NCI-H187 (cell line): ENCODE measurements at places on chromosomes 11 and 22.

DNA sequence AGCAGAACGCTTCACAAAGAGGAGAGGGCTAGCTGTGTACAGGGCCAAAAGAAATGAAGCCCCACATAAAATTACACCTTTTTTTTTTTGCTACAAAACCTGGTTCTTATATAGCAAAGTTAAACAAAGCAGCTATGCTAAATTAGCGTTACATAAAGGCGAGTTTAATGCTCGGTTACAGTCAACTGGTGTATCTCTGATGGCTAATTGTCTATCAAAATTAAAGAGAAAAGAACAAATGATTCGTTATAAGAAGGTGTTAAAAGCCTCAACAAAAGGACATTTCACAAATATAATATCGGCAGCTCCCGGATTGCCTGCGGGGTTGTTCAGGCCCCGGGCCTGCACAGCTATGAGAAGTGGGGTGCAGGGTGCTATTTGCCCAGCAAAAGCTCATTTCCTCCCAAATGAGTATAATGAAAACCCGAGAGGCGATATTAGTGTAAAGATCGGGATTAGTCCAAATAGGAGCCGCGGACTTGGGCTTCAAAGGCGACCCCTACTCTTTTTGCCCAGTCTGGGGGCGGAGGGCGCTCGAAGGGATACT lies 13.3 kb upstream of the PAX6 start:
- no peak for DNase-seq

DNA sequence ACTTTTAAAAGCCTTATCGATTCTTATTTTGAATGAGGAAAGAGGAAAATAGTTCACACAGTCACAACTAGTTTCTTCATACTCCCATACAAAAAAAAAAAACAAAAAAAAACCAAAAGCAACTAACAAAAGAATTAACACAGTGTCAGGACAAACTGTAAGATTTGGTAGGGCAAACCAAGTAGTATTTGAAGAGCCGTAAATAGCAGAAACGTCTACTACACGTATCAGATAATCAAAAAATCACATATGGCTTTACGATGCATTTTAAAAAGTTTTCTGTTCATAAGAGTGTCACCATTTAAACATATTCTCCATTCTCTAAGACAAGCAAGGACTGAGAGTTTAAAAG lies 2.3 kb downstream of the PICALM start:
- no peak for DNase-seq

- DNase-seq, result no peak
These were observed 5.9 kb upstream of the PEX26 start for GRCh38 chr22:18071968-18072310.

DNA sequence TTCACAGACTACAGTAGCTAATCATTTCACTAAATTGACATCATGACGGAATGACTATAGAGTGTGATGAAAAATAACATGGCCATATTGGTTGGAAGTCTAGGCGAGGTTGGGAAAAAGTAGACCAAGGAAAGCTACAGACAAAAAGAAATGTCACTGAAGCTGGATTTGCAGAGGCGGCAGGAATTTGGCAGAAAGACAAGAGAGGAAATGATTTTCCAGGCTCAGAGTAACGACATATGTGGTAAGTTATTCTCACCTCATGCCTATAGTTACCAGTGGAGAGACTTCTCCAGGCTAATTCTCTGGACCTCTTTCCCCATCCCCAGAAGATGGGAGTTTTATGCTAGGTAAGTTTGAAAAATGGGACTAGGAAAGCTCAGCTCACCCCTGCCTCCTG lies 1005.8 kb upstream of the CCDC90B start:
- no peak for DNase-seq
